Fibroblast of skin of back (primary cell): ENCODE measurements at places on chromosomes 7 and 10.

DNA sequence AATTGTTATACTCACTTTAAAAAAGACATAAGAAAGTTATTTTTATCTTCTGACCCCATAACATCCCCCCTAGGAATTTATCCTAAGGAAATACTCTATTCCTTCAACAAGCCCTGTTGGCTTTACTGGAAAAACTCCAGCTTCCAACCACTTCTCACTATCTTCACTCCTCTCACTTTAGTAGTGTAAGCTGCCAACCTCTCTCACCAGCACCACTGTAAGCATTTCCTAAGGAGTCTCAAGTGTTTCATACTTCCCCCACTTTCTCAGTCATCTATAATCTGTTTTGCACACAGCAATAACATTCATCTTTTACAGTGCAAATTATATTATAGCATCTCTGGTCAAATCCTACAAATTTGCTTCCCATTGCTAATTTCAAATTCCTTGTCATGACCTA, 45.8 kb downstream of the GPR85 start:
- DNase-seq, result no peak

DNA sequence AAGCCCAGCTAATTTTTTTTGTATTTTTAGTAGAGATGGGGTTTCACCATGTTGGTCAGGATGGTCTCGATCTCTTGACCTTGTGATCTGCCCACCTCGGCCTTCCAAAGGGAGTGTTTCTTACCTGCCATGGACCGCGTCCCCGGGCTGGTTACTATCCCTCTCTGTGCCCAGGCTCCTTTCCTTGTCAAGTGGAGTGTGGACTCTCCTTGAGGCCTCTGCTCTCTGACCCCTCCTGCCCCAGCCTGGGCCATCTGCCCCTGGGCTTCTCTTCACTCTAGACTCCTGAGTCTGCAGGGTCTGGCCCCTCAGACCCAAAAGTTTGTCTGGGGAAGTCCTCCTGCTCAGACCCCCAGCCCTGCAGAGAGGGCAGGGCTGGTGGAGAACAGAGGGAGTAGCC, 20.7 kb downstream of the NEURL1 start:
- no peak for DNase-seq

GRCh38 chr7:146235195-146235594, 118.6 kb downstream of the CNTNAP2 start:
- no peak for DNase-seq

- DNase-seq, result no peak
Observed at GRCh38 chr10:16819026-16819425, 1.8 kb upstream of the RSU1 start.

DNA sequence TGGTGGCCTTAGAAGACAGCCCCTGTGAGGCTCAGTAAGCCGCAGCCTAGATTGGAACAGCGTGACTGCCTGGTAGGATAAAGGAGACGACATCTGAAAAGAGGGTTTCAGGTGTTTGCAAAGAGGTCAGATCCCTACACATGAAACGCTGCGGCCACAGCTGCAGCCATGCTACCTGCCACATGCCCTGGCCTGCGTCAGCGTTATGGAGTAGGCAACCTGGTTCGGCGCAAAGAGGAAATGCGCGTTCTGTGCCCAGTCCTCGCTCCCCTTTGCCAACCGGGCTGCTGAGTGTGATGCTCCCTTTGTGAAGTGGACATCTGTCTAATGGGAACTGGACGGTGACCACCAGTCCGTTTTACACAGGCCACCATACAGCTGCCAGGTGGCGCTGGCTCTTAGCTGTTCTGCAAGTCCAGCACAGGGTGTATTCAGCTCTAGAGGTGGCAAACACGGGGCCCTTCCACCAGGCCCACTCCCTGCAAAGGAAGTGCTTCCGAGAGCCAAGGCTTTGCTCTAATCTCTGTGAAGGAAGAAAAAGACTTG, 160.3 kb downstream of the CELF2 start:
- no peak for DNase-seq

- DNase-seq, result no peak
Observed at GRCh38 chr7:5349005-5349380, 66.2 kb downstream of the SLC29A4 start.

- DNase-seq, result no peak
Observed at GRCh38 chr10:101575091-101575490, 13.0 kb downstream of the POLL start.

DNA sequence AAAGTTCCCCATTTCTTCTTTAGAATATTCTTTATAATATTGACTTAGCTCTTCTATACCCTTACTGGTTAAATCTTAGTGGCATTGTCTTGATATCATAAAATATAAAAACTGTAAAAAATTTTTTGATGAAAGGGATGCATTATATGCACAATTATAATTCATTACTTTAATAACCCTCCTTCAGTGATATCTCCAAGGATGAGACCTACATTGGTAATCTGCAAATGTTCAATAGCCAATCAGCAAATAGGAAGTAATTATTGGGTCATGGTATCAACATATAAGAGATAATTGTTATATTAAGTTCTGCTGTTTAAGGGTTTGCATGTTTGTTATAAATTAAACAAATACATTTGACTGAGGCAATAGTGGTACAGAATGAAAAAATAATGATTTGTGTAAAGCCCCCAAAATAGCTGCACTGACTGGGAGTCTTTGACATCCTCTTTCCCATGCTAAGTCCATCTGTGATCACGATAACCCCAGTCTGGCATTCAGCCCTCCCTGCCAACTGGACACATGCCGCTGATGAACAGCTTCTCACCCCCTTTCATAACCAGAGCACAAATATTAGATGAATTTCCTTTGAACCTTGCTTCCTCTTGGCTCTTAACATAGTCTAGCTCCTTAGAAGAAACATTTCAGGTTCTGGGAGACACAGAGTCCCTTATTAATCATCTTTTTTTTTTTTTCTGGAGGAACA, 169.5 kb downstream of the CPED1 start:
- no peak for DNase-seq

- peak; percentile 28 for DNase-seq
Observed at GRCh38 chr7:11297764-11298163, 324.1 kb downstream of the PHF14 start.

- peak; percentile 96 for DNase-seq
Observed at GRCh38 chr7:138460176-138460648, at the start of gene TRIM24. Gene TRIM24, plus strand, starts transcription at chr7:138460259. Its CDS starts 290 bp downstream, at chr7:138460549.

DNA sequence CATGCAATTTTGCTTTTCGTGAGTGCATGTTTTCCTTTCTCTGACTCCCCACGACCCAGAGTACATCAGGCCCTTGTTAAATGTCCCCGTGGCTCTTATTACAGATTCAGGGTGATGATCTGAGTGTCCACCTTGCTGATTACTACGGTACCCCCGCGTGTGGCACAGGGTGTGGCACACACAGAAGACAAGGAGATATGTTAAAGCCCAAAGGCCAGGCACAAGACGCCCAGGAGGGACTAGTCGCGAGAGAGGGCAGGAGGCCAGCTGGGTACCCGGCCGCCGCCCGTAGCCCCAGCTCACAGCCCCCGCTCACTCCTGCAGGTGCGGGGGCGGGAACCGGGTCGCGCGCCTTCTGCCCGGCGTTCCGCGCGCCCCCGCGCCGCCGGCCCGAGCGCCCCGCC, 281 bp upstream of the EXOC6 start:
- DNase-seq, result no peak

- peak; percentile 22 for DNase-seq
Observed at GRCh38 chr10:112434988-112435619, 11.6 kb downstream of the ZDHHC6 start.

DNA sequence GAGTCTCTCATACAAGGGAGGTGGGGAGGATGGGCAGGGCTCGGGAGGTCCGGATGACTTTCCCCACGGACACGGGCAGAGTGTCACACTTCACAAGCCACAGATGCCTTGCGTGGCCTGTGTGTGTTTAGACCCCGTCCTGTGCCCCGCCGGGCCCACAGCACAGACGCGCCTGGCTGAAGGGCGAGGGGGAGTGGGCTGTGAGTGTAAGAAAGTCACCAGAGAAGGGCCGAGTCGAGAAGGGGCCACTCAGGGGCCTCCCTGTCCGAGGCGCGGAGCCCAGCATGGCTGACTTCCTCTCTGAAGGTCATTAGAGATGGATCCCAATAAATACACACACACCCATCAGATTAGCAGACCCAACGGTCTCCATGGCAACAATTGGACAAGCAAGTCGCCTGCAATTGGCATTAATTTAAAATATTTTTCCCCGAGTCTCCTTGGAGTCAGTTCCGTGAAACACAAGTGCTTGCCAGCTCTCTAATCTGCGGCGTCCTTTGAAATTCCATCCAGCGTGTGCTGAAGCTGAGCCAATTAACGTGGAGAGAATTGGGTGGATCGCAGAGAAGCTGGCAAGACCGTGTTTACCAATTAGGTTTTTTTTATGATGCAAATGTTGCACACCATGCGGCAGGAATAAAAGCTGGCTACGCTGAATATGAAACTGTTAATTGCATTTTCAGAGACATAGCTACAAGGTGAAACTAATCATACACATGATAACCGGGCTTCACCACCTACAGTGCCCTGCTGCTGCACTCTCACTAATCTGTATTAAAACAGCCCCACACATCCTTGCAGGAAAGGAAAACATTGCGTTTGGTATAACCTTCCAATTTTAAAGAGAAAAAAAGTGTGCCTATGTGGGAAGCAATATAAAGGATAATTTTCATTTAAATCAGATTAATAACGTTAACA, 571.2 kb downstream of the PTPRN2 start:
- DNase-seq, result peak; percentile 1

GRCh38 chr7:6248581-6248980, 23.8 kb downstream of the CYTH3 start:
- DNase-seq, result peak; percentile 87

GRCh38 chr7:37052705-37053104, 328.4 kb upstream of the AOAH start:
- peak; percentile 63 for DNase-seq

GRCh38 chr10:92291921-92292845, 1.2 kb downstream of the MARCHF5 start:
- DNase-seq, result peak; percentile 69

DNA sequence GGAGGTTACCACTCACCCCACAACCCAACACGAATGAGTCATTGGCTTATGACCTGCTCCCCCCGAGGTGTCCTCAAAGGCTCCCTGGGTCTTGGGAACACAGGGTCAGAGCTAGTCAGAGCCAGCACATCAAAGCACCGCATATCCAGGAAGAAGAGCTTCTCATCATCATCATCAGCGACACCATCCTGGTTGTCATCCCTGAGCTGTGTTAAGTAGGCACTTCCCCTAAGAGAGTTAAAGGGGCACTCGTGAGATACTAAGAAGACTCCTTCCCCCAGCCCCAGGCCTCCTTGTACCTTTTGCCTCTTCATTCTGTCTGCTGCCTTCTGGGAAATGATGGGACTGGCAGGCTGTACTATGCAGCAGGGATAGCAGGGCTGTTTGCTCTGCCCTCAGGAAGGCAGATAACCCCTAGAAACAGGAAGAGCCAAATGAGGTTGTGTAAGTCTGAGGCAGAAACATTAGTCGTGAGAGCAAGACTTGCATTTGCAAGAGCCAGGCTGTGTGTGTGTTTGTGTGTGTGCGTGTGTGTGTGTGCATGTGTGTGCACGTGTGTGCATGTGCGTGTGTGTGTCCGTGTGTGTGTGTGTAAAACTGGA, 11.1 kb upstream of the CPA1 start:
- peak; percentile 85 for DNase-seq

GRCh38 chr7:780081-780480, 52.2 kb upstream of the SUN1 start:
- DNase-seq, result no peak

DNA sequence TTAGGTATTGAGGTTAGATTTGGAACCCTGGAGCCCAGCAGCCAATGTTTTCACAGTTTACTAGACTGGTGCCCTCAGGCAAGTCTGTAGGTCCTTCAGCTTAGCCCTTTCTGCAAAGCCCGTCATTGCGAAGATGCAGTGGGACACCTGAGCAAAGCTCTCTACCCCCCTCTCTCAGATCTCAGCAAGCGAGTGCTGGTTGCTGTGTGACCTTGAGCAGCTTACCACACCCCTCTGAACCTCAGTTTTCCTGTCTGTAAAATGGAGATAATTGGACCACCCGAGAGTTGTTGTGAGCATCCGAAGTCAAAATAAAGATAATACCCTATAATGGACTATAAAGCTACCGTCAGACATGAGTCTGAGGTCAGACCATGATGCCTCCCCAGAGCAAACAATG, 3.7 kb downstream of the NPC1L1 start:
- DNase-seq, result no peak

- DNase-seq, result no peak
Observed at GRCh38 chr7:131106681-131107336, 220.9 kb upstream of the MKLN1 start.

DNA sequence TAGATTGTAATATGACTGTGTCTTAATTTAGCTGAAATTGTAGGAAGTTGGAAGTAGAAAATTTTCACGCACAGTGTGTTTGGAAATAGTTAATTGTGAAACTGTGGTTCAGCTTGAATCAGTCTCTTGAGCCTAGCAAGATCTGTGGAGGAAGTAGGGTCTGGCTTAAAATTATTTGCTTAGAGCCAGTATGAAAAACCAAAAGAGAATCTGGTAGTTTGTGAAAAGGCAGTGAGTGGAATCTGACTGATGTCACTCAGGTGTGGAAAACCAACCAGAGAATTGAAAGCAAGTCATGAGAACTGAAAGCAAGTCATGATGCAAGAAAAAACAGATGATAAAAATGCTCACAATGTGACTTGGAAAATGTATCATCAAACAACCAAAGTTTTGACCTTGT, 11.5 kb downstream of the LIPJ start:
- no peak for DNase-seq

- no peak for DNase-seq
Observed at GRCh38 chr10:22552888-22553378, 161.4 kb downstream of the PIP4K2A start.

DNA sequence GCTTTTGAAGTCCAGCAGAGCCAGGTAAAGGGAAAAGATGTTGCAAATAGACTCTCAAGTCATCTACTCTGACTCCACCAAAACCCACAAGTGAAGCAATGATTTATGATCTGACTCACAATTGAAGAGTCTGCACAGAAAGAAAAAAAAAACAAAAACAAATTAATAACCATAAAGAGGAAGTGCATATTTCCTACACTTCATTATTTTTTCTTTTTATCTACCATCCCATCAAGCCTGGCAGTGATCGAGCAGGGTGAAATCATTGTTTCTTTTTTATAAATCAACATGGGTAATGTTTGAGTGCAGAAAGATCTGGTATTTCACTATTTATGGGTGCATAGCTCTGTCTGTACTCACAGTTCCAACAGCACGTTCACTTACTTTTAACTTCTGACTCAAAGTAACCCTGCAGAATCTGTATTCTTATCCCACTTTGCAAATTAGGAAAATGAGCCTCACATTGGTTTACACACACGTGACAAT, 829.0 kb downstream of the TNS3 start:
- DNase-seq, result peak; percentile 96

- DNase-seq, result no peak
Observed at GRCh38 chr7:20744954-20745446, 41.7 kb downstream of the SP8 start.

- DNase-seq, result no peak
Observed at GRCh38 chr10:21754410-21755011, 220.5 kb downstream of the MLLT10 start.

DNA sequence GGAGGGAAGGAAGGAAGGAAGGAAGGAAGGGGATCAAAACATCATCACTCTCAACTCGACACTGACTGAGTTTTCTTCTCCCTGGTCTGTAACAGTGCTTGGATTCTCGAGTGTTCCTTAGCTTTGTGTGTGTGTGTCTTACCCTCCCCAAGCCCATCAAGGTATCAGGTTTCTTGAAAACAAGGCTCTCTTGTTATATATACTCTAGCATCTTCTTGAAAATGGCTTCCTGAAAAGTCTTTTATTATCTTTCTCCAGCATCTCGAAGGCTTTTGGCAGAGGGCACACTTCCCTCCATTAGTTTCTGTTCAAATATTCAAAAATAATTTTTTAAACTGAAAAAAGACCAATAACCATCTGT, 13.4 kb downstream of the SERPINE1 start:
- peak; percentile 60 for DNase-seq
